ENCODE measurements at places on chromosomes 11 and 22.
A peak's percentile ranks its signal among the peaks of the same experiment; 100 is the strongest.

DNA sequence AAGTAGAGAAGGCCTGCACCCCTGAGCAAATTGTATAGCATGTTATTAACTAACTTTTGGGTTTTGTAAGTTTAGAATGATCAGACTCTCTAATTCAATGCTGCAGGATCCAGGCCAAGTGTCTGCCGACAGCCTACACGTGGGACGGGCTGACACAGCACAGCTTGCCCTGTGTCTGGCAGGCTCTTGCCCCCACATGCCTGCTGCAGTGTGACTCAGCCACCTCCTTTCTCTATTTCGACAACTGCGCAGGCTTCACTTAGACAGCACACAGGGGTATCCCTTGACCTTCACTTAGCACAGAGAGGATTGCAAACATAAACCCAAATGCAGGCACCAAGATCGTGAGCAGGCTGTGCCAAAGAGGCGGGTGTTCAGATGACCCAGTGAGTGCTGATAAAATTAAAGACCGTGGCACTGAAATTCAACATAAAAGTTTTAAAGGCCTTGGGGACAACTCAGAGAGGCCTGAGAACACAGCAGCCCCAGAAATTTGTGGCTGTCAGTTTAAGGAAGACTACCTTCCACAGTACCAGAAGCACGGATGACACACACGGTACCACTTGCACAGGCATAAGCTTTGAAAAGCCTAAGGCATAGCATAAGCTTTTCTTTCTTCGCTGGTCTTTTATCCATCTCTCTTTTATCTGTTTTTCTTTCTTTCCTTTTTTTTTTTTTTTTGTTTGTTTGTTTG is 37.8 kb downstream of the SCN3B start:
- DNase-seq: no peak

GRCh38 chr11:132472411-132473172 is 1059.7 kb downstream of the OPCML start:
- DNase-seq: no peak

- peak; percentile 79 for DNase-seq
These were observed 93.9 kb downstream of the TECTA start for GRCh38 chr11:121194731-121195596.

DNA sequence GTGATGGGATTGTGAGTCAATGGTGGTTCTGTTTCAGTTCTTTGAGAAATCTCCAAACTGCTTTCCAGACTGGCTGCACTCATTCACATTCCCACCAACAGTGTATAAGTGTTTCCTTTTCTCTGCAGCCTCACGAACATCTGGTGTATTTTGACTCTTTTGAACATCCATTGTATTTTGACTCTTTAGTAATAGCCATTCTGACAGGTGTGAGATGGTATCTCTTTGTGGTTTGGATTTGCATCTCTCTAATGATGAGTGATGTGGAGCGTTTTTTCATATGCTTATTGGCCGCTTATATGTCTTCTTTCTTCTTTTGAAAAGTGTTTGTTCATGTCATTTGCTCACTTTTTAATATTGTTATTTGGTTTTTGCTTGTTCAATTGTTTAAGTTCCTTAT is 19.4 kb downstream of the NELL1 start:
- DNase-seq: no peak

GRCh38 chr11:100003985-100004384 is 683.1 kb upstream of the ARHGAP42 start:
- DNase-seq: no peak

- DNase-seq: no peak
These were observed 108.0 kb downstream of the SLC1A2 start for GRCh38 chr11:35311331-35311730.

- DNase-seq: no peak
These were observed 269.2 kb upstream of the SORL1-AS1 start for GRCh38 chr11:121721961-121722360.

DNA sequence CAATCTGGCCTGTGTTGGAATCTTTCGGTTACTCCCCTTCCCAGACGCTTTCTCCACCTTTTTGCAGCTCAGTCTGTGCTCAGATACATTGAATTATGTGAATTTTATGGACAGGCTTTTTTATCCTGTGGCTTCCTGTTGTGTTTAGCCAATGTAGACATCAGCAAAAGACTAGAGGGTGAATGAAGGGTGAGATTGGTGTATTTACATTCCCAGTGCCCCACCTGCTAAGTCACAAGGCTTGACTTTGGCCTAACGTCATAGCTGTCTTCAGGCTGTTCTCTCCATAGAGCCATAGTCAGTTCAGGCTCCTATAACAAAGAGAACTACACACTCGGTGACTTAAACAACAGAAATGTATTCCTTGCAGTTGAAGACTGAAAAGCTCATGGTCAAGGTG is 97.5 kb upstream of the FSHB start:
- DNase-seq: no peak

DNA sequence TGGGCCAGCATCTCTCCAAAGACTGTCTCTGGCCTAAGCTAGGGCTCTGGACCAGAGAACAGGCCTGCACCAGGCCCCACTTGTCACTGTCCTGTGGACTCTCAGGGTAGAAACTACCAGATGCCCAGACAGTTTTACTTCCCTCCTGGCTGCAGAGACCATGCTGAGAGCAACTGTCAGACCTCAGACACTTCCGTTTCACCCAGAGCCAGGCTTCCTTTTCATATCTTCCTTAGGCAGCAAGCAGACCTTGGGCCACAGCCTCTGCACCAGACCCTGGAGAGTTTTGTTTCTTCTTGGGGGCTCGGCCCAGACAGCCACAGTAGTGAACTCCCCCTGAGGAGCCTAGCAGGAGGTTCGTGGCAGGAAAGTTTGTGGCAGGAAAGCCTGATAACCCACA is 12.1 kb upstream of the FCHSD2 start:
- DNase-seq: peak; percentile 99
